Pulmonary artery endothelial cell (primary cell): ENCODE measurements at places on chromosomes 13 and 19. TPM values are rescaled to one million over a fixed set of nuclear protein-coding genes. Genes with fewer than 3 reads are reported as not detected.

GRCh38 chr13:45542391-45542790 lies 73.1 kb downstream of the ERICH6B start:
- no peak for DNase-seq

DNA sequence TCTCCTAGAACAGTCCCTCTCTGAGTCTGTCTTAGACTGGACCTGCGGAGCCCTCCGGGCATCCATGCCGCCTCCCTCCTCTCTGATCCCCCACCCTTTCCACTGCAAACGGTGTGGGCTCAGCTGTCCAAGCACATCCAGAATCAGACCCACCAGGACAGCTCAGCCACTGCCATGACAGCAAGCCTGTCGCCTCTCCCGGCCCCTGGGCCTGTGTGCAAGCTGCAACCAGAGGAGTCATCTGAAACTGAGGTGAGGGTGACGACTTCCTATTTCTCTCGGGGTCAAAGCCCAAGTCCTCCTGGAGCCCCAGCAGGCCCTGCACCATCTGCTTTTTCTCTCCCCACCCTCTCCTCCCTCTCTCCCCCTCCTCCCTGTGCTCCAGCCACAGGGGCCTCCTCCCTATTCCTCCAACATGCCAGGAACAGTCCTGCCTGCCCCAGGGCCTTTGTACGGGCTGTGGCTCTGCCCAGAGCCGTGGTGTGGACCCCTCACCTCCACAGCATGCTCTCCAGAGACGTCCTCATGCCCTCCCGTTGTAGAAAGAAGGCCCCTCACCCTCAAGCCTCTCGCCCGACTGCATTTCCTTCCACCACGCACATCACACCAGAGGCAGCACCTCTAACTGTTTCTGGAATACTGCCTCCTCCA lies 23.5 kb upstream of the MYDGF start:
- no peak for DNase-seq

DNA sequence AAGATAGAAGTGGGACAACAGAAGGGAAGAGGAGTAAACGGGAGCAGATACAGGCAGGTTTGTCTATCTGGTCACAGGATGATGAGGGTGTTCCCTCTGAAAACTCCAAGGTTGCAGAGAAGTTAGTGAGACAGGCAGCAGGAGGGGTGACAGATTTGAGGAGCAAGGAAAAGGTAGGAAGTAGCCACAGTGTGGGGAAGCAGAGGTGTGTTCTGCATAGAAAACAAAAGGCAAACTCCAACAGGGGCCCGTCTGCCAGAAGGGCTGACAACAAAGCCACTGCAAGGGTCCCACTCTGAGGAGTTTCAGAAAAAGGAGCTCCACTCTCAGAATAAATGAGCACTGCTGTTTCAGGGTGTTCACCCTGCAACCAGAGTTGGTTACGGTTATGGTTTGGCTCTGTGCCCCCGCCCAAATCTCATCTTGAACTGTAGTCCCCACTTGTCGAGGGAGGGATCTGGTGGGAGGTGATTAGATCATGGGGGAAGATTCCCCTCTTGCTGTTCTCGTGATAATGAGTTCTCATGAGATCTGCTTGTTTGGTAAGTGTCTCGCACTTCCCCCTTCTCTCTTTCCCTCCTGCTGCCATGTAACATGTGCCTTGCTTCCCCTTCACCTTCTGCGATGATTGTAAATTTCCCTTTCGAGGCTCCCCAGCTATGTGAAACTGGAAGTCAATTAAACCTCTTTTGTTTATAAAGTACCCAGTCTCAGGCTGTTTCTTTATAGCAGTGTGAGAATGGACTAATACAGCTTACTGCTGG lies 32.1 kb downstream of the SMAD9 start:
- no peak for DNase-seq

DNA sequence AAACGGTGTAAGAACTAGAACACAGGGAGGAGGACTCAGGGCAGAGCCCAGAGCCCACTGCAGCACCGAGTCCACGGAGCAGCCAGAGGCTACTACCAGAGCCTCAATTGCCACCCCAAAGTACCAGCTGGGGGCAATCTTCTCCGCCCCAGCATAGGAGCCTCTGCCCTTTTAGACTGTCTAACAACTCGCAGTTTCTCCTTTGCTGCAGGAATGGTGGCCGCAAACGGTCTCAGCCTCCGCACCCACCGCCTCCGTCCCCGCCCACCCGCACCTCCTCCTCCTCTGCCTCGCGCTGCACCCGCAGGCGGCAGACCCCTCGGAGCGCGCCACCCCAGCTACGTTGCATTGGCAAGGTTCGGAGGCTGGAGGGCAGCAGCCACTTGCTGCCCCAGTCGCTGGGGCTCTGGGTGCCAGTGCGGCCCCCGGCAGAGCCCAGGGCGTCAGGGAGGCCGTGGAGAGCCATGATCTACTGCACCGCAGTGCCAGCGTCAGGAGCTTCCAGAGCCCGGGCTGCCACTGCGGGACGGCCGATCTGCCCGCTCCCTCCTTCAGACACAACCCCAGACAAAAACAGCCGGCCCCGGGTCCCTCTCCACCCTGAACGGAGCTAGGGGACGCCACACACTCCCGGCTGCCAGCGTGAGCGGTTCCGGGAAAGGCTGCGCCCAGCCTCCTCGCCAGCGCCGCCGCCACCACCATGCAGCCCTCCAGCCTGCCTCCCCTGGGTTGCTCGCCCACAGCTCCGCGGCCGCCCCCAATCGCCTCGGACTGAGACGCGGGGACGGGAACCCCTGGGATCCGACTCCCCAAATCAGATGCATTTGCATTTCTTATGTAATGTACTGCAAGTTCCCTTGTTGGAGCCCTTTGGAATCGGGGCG lies 1.8 kb downstream of the FGF14 start:
- DNase-seq: no peak

- DNase-seq: no peak
Observed at GRCh38 chr19:791567-792305, 5.5 kb upstream of the PTBP1 start.

DNA sequence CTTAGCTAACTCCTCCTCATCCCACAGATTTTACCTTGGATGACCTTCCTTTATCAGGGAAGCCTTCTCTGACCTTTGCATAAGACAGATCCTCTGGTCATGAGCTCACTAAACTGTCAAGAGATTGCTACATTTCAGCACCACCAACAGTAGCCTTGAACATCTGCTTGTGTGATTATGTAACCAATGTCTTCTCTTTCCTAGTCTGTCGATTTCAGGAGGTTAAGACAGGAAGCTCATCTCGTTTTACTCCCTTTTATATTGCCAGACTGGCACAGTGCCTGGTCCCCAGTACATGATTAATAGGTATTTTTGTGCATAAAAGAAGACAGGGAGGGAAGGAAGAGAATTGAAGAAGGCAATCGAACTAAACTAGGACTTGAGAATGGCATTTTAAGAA lies 1697.7 kb downstream of the EFNB2 start:
- DNase-seq: no peak

GRCh38 chr13:113585896-113586295 lies 1.3 kb downstream of the TFDP1 start:
- no peak for DNase-seq

- no peak for DNase-seq
Observed at GRCh38 chr19:14758816-14759215, 19.5 kb downstream of the ADGRE2 start.

DNA sequence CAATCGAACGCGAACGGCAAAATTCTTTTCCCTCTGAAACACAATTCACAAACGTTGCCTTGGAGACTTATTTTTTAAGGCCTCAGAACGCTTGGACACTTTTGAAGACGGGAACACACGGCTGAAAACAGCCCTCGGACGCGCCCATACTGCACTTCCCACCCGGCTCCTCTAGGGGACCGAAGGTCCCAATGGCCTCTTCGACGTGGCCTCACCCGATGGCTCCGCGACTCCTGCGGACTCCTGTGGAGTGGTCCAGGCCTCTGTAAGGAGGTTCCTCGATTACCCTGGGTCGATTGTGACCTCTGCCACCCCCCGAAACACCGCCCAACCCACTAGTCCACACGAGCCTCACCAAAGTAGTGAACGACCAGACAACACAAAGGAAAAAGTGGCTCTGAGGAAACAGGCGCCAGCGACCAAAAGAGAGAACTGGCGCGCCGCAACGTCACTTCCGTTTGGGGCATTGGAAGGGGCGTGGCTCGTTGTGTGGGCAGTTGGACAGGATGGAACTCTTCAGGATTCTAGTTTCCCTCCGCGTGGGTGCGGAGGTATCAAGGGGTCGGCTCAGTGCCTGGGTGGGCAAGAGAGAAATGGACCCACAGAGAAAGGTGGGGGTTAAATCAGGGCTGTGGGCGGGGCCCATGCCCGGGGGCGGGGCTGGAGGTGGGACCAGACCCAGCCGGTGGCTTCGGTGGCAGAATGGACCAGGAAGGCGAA lies at the start of gene ZNF560:
ZNF560 (minus strand) TSS at position 434 of the 720 bp plus-strand sequence. CDS start 23,303 bp downstream, outside the sequence.
- no peak for DNase-seq

GRCh38 chr13:90947976-90948375 lies 399.5 kb upstream of the MIR17HG start:
- no peak for DNase-seq

GRCh38 chr13:25231517-25231916 lies 55.8 kb downstream of the MTMR6 start:
- DNase-seq: no peak

DNA sequence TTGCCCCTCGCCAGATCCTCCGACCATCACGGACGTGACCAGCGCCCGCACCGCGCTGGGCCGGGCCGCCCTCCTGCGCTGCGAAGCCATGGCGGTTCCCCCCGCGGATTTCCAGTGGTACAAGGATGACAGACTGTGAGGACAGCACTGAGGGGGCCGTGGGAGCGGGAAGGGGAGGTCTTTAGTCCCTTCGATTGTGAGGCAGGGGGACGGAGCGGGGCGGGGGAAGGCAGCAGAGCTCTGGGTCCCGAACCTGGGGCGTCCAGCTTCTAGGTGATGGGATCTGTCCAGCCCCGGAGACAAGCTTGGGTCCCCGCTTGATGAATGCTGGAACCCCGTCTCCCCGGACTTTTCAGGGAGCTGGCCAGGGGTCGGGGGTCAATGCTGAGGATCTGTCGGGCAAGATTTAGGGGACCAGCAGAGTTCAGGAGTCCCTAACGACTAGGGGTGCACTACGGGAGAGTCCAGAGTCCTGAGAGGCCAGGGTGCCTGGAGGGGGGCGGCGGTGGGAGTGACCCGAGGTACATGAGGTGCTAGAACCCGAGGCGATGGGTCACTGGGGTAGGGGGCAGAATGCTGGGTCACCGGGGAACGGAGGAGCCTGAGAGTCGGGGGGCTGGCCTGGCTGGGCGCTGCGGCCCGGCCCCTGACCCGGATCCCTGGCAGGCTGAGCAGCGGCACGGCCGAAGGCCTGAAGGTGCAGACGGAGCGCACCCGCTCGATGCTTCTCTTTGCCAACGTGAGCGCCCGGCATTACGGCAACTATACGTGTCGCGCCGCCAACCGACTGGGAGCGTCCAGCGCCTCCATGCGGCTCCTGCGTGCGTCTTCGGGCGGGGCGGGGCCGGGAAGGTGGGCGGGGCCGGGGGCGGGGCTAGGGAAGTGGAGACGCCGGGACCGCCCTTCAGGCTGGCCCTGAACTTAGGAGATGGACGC lies 14.6 kb downstream of the VSIG10L start:
- DNase-seq: no peak

DNA sequence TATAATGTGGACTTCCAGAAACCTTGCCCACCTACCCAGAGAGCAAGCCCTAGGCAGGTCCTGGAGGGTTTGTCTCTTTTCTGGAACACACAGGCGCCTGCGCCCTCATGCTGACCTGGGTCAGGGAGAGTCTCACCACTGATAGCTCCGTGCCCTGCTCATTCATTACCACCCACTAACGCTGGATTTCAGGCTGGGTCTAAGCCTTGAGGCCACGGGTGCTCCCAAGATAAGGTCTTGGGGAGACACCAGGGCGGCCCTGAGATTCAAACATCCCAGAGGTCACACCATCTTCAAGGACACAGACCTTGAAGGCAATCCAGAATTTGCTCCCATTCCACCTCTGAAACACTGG lies 5.1 kb downstream of the S1PR2 start:
- no peak for DNase-seq

GRCh38 chr19:38173291-38174041 lies 50.6 kb downstream of the DPF1 start:
- DNase-seq: peak; percentile 55

DNA sequence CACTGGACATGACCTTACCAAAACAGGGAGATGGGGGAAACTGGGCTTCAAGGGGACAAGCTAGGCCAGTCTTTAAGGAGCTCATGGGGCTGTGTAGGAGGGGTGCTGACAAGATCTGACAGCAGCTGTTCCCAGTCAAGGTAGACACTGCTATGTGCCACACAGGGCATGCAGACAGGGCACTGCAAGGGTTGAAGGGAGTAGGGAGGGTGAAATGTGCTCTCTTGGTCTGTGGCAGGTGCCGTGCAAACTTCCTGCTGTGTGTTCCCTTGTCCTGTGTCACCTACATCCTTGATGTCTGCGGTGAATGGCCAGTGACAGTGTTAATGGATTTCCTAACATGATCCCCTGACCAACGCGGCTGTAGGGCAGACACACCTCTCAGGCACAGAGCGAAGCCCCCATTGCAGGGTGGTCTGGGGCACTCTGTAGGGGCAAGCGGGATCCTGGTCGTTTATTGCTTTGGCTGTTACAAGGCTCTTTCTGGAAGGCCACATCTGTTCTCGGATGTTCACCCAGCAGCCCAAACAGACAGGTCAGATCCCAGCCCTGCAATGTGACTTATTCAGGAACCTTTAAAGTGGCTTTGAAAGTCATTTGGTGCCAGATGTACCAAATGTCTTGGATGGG lies 199.5 kb upstream of the ZNF536 start:
- DNase-seq: no peak

DNA sequence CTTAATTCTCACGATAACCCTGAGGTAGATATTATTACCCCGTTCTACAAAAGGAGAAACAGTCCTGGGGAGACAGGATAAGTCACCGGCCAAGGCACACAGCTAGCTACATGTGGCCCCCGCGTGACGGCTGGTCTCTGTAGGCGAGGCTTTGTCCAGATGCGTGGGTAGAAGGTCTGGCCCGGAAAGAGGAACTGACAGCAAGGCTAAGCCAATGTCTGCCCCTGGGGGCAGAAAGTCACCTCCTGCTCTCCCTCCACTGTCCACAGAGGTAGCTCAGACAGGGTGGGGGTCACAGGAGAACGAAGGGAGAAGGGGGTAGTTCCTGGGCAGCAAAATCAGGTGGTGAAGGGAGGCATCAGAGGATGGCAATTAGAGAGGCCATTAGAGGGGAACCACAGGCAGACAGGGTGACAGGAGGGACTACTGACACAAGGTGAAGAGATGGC lies 1.8 kb downstream of the APOC4 start:
- no peak for DNase-seq

GRCh38 chr13:41273831-41274441 lies 10.6 kb upstream of the MTRF1 start:
- DNase-seq: no peak

DNA sequence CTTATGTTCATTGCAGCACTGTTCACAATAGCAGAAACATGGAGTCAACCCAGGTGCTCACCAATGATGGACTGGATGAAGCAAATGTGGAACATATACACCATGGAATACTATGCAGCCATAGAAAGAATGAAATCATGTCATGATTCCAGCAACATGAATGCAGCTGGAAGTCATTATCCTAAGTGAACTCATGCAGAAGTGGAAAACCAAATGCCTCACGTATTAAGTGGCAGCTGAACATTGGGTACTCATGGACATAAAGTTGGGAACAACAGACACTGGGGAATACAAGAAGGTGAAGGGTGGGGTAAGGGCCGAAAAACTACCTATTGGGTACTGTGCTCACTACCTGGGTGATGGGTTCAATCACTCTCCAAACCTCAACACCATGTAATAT lies 915.9 kb downstream of the UQCRFS1 start:
- DNase-seq: no peak

GRCh38 chr13:51047434-51048165 lies 63.5 kb downstream of the C13orf42 start:
- no peak for DNase-seq

COL4A2 gene
- 290 and 292 TPM in 2 replicates for total RNA-seq

SULT2A1 gene
- total RNA-seq: not detected in 2 replicates

CELF5 gene
- total RNA-seq: not detected in 2 replicates

IGFL2 gene
- not detected in 2 replicates for total RNA-seq
